ENCODE measurements at places on chromosomes 2 and 18. TPM values are rescaled to one million over a fixed set of nuclear protein-coding genes. Genes with fewer than 3 reads are reported as not detected.

- DNase-seq = no peak
Observed at GRCh38 chr18:42338683-42339082, 383.6 kb downstream of the PIK3C3 start.

DNA sequence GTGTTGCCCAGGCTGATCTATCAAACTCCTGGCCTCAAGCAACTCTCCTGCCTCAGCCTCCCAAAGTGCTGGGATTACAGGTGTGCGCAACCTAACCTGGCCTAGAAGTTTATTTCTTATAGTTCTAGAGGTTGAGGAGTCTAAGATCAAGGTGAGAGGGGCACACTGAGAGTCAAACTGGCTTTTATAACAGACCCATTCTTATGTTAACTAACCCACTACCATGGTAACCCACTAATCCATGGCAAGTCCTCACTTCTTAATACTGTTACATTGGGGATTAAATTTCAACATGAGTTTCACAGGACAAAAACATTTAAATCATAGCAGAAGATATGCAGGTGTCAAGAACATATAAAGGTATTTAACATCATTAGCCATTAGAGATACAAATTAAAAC, 50.6 kb downstream of the MDH1 start:
- no peak for DNase-seq

GRCh38 chr2:104465981-104466380, 387.9 kb upstream of the POU3F3 start:
- no peak for DNase-seq

The NGEF gene
- total RNA-seq = 3.1 TPM

The UGT1A8 gene
- not detected for total RNA-seq

The PDE1A gene
- 17.1 TPM for total RNA-seq

The RAB17 gene
- 4.5 TPM for total RNA-seq
